ENCODE measurements at places on chromosomes 2 and 18.

DNA sequence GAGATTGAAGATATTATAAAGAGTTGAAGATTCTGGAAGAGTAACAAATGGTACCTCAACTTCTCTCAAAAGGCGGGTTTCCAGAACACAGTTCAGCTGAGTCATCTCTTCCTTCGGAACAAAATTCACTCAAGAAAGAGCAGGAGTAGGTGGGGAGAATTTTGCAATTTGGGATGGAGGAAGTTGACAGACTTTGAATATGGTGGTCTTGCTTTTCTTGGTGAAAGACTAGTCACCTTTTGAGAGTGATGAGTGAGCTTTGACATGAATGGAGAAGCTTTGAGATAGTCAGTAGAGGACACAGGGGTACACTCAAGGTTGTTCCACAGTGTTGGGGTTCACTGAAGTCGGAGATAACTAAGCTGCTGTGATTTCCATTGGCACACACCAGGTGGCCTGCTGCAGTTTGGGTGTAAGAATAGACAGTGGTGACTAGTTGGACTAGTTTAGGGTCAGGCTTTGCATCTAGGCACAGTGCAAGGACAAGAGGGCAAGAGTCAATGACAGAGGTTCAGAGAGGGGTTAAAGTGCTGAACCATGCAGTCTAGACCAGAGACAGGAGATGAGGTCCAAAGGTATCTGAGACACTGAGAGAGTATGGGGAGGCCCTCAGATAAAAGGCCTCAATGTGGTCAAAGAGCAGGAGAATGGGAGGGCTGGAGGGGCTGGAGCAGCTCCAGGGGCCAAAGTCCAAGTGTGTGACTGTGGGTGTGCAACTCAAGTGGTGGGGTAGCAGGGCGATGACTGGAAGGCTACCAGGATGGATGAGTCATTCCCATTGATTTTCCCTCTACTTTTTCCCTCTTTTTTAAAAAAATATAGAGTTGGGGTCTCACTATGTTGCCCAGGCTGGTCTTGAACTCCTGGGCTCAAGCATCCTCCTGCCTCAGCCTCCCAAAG lies 7.7 kb downstream of the CCL20 start:
- no peak for DNase-seq

- no peak for DNase-seq
These were observed 138.1 kb downstream of the LRRC30 start for GRCh38 chr18:7369006-7369405.

GRCh38 chr2:223306371-223306770 lies 254.4 kb downstream of the KCNE4 start:
- peak; percentile 77 for DNase-seq

DNA sequence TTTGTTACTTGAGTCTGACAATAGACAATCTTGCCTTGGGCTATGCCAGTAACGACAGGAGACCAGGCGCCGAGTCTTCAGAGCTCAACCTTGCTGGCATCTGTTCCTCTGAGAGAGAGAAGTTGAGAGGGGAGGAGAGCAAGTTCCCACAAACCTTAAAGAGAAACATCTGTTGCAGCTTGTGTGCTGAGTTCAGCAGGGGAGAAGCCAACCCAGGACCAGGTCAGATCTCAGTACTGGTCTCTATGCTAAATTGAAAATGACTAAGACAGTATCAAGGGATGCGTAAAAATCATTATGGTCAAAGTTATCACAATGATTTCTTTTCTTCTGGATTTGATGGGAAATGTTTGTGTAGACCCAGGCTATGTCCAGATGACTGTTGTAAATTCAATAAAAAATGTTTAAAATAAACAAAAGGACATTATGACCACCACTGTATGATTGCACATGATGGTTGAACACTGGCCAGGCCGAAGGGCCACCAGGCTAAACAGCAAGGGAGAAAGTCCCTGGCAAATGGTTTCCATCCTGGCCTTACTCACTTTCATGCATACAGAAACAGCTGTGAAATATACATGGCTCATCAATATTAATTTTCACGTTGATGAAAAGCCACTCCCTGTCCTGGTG lies 100.3 kb upstream of the PMAIP1 start:
- DNase-seq: no peak

GRCh38 chr2:48589170-48589767 lies 28.4 kb upstream of the GTF2A1L start:
- peak; percentile 66 for DNase-seq

Data from endodermal cell (in vitro differentiated cells).